Stimulated activated CD4-positive, alpha-beta T cell treated with anti-CD3 and anti-CD28 coated beads, Interleukin-15, amount 100 ng/mL, for 1 hour (primary cell): ENCODE measurements at places on chromosomes 3 and 15.

DNA sequence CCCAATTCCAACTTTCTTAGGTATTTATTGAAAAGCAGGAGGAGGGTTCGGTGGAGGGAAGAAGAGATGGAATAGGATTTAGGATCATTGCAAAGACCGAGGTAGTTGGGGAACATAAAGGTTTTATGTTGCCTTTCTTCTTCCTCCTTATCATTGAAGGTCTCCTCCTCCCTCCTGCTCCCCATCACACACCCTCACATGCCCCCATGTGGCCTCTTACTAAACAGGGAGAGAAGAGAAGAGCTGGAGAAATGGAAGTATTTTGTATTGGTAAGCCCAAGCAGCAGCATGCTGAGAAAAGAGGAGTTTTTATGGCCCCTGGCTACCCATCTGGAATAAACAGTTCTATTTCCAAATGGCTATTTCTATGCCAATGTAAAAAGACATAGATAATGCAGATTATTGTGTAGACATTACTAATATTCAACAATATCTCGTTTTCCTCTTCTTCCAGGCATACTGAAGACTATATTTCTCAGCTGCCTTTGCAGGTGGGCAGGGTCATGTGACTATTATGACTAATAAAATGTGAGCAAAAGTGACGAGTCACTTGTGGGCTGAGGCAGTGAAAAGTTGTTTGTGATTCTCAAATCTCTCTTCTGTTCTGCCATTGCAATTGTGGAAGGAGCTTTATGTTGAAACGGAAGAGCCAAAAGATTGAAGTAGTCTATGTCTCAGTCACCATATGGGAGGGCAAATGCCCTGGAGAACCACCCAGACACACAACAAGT, 5.2 kb upstream of the GPR176 start:
- DNase-seq, result no peak

GRCh38 chr15:73844356-73844755, 29.0 kb upstream of the TBC1D21 start:
- no peak for DNase-seq

DNA sequence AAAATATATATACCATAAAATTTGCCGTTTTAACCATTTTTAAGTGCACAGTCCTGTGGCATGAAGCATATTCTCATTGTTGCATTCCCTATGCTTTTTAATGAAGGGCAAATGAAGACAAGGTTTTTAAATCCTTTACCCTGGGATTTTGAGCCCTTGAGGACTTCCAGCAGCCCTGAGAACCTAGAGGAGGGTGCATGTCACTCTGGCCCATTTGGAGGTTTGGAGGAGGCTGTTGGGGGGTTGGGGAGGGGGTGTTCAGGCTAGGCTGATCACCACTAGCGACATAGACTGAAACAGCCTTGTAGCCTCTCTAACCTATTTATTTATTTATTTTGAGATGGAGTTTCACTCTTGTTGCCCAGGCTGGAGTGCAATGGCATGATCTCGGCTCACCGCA, 86.0 kb downstream of the SMAD6 start:
- DNase-seq, result no peak

GRCh38 chr3:9045371-9045770, 82.1 kb upstream of the RAD18 start:
- DNase-seq, result no peak

- no peak for DNase-seq
Measured at GRCh38 chr3:172560026-172560425, 36.8 kb upstream of the TNFSF10 start.

- no peak for DNase-seq
Measured at GRCh38 chr3:109772520-109772919, 435.2 kb upstream of the DPPA4 start.

DNA sequence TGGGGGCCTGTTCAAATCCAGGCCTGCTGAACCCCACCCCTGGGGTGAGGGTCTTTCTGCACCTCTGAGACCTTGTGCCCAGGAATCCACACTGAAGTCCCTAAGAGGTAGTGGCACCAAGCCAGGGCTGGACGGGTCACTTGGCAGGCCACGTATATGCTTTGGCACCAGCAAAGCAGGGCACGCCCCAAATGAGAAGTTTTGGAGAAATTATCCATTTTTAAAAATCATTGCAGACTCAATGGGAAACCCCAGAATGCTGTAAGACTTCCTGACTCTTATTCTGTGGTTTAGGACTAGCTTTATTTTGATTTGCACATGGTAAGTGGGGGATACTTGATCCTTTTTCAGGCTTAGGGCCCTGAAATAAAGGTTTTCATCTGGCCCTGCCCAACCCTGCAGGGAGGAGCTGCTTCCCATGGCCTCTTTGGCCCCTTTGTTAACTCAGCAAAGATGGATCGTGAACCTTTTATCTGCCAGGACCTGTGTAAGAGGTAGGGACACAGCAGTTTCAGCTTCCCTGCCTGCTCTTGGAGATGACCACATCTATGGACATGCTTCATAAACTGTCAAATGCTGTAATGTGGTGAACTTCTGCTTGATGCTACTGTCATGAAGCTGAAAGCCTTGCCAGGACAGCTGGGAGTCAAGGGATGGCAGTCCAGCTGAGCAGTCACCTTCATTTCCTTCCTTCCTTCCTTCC, 88.0 kb downstream of the HMG20A start:
- no peak for DNase-seq

DNA sequence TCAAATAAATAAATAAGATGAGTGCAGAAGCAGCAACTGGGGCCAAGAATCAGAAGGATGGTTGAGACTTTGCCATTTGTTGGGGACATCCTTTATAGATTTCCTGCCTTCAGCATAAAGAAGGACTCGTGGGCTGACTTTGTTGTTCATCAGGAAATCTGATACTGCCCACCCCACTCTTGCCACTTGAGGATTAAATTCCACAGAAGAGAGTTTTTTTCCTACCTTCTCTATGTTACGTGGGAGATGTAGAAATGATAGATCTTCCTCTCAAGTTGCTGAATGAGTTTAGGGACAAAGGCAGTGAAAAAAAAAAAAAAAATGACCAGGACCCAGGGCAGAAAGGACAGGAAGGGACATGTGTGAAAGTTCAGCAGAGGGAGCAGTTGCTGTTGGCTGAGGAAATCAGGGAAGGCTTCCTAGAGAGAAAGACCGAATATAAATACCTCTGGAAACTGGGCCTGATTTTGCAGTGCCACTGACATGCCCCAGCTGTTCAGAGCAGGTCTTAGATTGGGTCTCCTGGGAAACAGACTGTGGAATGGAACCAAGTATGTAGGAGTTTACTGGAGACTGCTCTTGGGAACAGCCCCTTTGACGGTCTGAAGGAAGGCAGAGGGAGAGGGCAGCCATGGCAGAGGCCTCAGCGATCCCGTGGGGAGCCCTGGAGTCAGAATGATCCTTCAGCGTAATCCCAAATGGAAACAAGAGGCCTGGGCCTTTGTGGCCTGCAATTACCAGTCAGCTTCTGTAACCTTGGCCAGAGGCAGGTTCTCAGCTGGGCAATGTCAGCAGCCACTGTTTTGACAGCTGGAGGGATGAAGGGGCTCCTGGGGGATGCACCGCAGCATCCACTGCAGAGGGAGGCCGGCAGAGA, 50.9 kb downstream of the C3orf20 start:
- DNase-seq, result no peak

GRCh38 chr15:61057376-61057775, 171.7 kb downstream of the RORA start:
- DNase-seq, result no peak

DNA sequence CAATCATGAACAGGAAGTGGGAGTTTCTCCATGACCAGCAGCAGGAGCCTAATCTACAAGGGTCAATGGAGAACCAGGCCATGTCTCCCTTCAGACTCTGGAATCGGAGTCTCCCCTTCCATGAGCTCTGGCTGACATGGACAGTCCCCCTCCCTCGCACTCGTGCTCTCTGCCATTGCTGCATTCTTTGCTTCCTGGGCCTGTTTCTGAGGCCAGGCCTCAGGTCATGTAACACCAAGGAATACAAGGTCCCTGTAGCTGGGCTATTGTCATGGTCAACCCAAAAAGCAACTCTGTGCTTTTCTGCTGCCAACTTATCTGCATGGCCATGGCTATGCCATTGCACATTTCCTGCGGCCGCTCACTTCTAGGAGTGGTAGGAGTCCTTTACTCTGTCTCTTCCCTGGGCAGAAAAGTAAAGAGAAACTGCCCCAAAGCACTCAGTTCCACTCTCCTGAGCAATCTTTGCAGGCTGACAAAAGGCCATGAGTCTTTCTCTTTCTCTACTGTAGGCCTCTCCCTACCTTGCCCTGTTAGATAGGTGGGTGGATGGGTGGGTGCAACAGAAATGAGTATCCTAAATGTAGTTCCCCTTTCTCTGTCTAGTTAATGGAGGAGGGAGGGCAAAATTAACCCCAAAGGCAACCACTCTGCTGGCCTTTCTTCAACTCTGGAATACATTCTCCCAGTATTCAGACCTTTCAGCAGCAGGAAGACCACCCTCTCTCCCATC, 40.8 kb upstream of the PROK2 start:
- no peak for DNase-seq

DNA sequence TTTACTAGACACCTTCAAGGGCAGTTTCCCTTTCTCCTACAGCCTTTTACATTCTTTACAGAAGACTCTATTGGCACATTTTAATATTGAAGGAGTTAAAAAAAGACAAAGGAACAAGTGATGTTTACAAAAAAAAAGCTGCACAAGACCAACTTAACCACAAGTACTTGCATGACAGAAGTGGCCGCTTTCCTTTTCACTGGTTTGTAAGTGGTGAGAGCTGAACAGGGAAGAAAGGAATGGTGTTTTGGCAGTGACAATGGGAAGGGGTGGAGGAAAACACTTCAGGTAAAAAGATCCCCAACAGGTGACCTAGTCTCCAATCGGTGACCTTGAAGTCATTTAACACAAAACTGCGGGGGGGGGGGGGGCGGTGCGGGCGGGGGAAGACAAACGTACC, 1.1 kb downstream of the WDR72 start:
- no peak for DNase-seq
